ENCODE measurements at places on chromosomes 7 and 10.

DNA sequence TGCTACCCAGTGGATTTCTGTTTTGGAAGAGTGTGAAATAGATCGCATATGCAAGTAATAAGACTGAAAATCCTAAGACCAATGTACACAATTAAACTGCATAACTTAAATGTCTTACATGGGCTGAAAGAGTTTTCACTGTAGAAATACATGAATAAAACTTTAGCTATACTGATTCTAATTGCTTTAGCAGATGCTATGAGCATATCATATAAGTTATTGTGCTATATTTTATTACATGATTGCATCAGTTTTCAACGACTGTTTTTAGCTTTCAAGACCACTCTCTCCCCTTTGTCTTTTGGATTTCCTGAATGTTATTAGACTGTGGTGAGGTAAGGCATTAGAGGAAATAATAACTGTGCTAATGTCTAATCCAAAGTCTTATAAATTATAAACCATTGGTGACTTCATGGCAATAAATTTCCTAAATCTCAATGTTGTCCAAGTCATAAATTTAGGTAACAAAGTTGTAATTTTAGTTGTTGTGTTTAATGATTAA lies 124.5 kb downstream of the SEMA3A start:
- DNase-seq, result no peak

GRCh38 chr10:80444646-80445319 lies 9.3 kb upstream of the TSPAN14 start:
- peak; percentile 73 for DNase-seq

DNA sequence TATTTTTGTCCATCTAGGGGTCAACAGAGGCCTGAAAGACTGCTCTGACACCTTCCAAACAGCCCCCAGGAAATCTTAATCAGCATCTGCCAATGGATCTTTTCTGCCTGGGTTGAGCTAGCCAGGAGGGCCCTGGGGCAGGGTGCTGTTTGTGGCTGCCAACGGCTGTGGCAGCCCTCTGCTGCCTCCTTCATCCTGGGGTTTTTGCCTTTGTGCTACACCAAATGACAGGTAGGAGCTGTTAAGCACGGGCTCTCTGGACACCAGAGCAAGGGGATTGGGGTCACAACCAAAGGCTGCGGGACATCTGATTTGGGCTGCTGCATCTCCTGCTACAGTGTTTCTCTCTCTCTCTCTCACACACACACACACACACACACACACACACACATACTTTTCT lies 2.0 kb upstream of the KIAA1217 start:
- DNase-seq, result no peak

GRCh38 chr10:92790440-92790839 lies 57.9 kb upstream of the EXOC6 start:
- no peak for DNase-seq

- no peak for DNase-seq
Observed at GRCh38 chr7:157001920-157002818, 8.3 kb downstream of the MNX1 start.

All from mucosa of gallbladder (tissue), 1 donor.